ENCODE measurements at places on chromosomes 2 and 18.

- DNase-seq, result no peak
These were observed 247.1 kb downstream of the BCL11A start for GRCh38 chr2:60306267-60306861.

DNA sequence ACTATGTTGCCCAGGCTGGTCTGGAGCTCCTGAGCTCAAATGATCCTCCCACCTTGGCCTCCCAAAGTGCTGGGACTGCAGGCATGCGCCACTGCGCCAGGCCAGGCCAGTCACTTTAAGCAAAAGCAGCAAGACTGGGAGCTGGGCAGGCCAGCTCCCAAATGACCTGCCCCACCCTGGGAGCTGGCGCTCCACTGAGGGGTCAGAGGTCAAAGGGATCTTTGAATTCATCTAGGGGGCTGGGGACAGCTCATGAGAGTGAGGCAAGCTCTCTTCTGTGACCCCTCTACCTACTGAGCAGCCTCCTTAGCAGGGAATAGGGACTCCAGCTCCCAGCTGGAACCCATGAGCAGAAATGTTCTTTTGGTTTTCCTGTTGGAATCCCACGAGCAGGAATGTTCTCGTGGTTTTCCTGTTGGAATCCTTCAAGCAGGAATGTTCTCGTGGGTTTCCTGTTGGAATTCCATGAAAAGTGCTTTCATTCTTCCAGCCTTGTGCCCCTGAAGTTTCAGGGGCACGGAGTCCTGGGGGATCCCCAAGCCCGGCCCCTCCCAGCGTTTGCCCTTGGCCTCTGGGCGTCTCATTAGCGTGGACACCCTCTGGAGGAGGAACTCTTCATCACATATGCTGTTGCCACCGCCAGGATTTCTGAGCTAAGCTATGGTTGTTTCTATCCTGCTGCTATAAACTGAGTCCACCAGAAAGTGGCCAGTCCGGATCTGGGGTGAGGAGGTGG is 162.0 kb upstream of the HAAO start:
- no peak for DNase-seq

DNA sequence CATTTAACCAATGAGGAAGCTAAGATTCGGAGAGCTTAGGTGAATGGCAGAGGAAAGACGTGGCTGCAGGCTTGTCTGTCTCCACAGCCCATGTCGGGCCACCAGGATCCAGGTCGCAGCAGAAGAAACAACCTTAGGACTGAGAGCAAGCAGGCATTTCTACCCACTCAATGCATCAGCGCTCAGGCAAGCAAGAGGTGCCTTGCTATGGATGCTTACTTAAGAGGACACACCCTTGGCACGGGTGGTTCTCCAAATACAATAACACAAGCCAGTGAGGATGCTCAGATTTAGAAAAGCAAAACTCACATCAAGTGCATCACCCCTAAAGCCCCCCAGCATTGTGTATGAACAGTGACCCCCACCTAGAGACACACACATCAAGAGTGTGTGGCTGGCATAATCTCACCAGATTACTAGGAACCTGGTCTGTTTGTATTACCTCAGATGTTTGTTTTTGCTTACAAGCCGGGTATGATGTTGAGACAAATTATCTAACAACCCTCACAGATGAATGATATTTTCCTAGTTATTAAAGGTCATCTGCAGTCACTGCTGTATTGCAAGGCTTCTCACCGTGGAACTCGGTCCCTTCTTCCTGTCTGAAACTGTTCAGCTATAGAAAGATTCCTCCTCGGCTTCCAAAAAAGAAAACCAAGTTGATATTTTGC is 34.2 kb upstream of the NPAS2 start:
- no peak for DNase-seq

DNA sequence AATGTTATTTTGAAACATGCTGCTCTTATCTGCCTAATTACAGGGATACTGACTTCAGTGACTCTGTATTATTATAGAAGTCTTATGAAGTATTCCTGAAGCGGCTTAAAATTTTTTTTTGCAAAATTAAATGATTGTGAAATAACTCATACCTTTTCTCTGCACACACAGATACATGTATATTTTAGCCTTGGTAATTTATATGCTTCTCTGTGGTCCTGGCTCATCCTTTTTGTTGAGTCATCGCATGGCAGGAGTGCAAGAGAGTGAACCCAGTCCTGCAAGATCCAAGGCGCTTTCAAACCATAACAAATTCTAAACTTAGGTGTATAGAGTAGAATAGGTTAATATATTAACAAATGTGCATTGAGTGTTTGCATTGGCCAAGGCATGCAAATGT is 8.6 kb downstream of the CCNT2 start:
- no peak for DNase-seq

DNA sequence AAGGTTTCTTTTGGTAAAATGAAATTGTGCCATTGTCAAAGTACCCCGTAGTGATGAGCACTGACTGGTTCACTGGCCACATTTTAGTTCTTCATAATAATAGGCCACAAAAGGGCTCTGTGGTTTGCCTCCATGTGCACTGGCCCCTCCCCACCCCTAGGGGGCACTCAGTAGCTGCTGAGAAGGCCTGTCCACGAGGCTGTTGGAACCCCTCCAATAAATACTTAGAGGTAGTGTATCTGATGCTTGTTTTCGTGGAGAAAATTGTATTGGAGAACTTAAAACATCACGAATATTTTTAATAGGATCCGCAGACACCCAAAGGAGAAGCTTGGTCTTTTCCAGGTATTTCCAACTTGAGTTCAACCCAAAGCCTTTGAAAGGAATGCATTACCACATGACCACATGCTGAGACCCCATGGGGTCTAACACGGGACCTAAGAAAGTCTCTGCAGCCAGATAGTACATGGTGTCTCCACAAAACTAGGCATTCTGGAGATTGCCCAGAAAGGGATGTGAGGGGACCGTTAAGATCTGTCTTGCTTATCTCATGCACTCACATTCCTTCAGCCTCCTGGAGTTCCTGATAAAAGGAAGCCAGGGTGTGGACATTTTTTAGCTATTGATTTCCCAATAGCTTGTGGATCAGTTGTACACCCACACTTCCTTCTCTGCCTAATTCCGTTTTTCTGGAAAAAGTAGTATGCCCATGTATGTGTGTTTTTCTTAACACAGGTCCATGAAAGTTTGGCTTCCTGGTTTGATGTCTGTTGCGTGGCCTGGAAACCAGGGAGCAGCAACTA is 28.5 kb upstream of the NOSTRIN start:
- DNase-seq, result no peak

GRCh38 chr2:113258471-113259147 is 20.1 kb downstream of the PAX8 start:
- DNase-seq, result no peak

GRCh38 chr2:219060821-219061791 is at the start of gene IHH:
Gene IHH, minus strand, starts transcription at chr2:219060921. Its CDS starts 454 bp downstream, at chr2:219060467.
- DNase-seq, result no peak

DNA sequence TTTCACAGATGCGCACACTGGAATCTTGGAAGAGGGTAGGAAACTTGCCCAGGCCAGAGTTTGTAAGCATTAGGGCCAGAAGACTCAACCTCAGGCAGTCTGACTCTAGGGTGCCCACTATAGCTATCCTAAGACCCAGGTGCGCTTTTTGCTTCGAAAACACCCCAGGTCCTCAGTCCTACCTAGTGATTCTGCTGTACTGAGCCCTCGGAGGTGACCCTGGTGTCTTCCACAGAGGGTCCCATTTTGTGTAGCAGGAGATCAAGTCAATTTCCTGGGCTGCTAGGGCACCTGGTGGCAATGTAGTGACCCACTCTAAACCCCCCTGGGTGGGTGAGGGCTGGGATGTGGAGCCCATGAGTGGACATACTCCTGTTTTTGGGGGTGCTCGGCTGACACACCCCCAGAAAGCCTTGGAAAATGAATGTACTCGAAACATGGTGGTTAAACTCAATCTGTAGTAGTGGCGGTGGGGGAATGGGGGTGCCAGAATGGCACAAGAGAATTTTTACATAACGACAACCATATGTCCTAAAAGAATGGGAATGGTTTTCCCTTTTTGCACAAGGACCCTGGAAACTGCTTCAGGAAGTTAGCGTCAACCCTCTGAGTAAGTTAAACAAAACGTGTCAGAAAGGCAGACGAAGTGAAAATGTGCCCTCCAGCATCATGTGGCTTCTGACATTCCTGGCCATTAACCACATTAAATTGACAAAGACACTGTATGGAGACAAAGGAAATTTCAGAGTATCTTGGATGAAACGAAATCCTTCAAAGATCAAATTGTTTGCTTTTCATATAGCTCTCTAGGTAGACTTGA is 218.0 kb upstream of the COPS8 start:
- no peak for DNase-seq

GRCh38 chr2:134975281-134976009 is 56.8 kb downstream of the CCNT2 start:
- DNase-seq, result no peak

GRCh38 chr2:171316220-171316619 is 117.6 kb downstream of the METTL8 start:
- DNase-seq, result no peak

DNA sequence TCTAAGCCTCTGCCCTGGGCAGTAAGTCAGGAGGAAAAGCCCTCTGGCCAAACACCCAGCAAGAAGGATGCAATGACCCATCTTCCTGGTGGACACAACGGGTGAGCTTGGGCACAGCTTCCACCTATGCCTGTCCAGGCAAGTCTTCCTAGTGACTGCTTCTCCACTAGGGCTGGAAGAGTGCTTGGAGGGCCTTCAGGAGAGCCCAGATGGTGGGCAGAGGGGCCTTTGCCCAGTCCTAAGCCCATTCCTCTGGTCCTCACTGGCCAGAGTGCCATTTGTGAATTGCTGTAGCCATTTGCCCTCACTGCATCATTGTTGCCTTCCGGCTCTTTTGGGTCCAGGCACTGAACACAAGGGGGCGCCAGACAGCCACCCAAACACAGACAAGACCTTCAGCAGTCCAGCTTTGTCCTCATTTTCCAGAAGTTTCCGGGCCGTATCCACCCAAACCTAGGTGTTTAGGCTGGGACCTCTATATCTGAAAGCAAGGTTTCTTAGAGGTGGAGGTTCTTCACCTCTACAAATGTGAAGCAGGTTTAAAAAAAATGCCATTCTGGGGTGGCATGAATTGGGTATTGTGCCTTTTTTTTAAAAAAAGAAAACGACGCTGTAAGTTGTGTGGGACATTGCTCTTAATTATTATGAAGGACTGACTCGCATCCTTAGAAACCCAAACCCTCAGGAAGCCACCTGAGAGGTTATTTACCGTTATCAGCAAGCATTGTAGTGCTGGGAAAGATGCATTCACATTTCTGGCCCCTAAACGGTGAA is 29.5 kb downstream of the PAX8 start:
- peak; percentile 57 for DNase-seq

DNA sequence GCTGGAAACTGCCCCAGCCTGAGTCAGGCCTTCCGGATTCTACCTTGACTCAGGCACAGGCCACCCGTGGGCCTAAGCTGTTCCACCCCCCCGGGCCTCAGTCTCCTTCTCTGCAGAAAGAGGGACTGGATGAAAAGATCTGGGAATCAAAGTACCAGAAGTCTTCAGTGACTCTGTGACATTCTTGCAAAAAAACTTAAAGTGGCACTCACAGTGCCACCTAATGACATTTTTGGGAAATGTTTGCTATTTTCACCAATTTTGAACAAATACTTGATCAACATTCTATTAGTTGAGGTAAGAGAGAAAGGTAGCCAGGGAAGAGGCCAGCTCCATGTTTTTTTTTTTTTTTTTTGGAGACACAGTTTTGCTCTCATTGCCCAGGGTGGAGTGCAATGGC is 48.3 kb upstream of the ACAA2 start:
- DNase-seq, result no peak

DNA sequence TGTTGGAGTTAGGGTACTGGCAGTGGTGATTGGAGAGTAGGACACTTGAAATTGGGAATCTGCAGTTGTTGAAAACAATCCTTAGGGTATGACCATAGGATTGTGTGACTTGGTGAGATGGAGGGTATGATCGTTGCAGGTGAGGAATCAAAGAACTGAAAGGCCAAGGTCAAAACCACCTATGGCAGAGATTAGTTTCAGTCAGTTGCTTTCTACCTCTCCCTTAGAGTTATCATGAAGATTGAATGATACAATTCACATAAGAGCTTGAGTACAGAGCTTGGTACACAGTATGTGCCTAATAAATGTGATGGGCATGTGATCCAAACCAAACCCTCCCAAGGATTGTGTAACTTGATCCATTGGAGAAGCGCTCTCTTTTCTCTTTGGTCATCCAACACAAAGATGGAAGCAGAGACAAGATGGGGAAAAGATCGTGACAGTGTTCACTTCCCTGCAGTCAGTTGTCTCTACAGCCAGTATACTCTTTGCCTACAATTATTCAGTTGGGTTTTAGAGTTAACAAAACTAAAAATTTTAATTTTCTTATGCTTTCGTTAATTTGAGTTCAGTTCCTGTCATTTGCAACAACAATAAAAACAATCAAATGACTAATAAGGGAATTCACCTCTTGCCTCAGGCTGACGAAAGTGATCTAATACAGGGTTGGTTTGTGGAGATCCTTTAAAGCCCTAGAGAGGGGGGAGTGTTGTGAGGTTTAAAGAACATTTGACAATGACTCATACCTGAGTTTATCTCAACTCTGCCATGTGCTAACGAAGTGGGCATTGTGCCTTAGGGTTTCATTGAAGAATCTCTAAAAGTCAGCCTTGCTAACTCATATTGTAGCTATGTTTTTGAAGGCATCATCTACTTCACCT is 14.8 kb upstream of the SMAD2 start:
- no peak for DNase-seq

GRCh38 chr2:167492486-167492885 is 604.2 kb downstream of the XIRP2 start:
- DNase-seq, result no peak

DNA sequence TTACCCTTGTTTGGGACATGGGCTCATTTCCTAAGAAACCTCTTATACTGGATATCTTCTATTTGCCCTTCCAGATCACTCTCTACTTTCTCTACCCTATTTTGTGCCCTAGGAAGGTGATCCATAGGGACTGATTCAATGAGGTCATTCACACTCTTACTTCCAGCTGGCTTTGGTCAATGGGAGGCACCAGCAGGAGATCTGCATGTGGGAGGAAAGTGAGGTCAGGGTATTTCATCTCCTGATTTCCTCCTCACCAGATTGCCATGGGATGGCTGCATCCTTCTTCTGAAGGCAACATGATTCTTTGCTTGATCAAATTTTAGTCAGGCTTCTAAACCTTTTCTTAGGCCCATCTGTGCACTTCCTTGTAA is 15.2 kb downstream of the M1AP start:
- no peak for DNase-seq
